ENCODE measurements at places on chromosomes 5 and 9. TPM values are rescaled to one million over a fixed set of nuclear protein-coding genes. Genes with fewer than 3 reads are reported as not detected.

DNA sequence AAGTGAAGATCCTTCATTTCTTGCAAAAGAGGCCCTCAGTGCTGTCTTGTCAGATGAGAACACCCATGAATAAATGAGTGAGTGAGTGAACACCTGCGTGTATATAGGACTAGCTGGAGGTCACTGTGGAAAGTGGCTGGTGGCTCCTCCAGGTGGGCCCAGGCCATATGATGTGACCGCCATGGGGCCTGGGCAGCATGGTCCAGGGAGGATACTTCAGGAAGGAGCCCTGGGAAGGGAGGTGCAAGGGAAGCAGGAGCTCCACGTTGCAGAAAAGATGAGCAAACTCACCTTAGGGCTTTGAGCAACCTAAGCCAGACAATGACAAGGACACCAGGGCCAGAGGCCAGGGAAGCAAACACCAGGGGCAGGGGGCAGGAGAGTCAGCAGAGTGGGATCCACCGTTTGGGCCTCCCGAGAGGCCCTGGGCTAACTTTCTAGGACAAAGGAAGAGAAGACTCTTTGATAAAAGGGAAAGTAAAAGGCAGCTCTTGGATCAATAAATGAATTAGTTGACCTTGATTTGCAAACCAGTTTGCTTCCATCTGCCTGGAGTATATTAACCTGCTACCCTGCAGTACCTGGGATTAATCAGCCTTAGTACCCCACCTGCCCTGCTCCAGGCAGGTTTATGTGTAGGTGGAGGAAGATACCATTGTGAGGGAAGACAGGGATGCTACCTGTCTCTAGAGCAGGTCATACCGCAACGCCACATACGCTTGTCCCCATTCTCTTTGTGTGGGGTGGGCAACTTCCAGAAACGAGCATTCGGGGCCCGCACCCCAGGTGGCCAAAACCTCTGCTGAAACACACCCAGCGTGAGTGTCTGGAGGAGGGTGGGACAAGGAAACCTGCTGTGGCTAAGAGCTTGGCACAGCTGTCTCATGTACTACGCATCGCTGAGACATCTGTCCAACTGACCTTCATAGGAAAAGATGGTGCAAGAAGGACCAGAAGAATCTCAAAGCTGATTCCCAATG lies 51.4 kb upstream of the OLFM1 start:
- no peak overlapping the region for H3K4me3 ChIP-seq
- H3K4me1 ChIP-seq, result no peaks in the 10 kb centered on the region
- no peak overlapping the region for H3K27ac ChIP-seq
- no peak for DNase-seq
- no peaks in the 10 kb centered on the region for H3K27me3 ChIP-seq

Gene MAST4
- total RNA-seq, result 47.8 TPM

DNA sequence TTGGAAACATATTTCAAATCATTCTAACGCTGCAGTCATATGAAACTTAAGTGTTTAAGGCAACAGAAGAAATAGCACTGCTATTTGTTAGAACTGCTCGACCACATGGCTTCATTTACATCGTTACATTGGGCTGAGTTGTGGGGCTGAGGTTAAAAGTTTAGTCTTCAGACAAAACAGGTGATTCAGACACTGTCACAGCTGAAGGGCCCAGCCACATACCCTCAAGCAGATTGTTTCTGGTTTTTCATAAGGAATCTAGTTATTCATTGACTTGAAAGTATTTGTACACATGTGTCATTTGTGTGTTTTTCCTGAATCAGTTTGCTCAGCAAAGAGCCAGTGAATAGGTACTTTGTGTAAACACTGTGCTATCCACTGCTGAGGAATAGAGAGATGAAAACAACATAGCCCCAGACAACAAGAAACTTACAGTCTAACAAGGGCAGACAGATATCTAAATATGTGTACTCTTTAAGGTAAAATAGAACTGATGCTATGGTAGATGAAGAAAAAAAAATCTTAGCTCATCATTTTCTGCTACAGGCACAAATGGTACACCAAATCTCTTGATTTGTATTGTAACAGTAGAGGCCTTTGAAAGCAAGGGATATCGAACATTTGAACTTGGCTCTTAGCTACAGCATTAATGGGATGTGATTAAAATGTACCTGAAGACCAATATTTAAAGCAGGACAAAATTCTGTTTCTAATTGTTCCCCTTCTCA lies 357.6 kb upstream of the RPS23 start:
- no peak overlapping the region for H3K4me3 ChIP-seq
- H3K4me1 ChIP-seq, result peaks cover 6% of the 10 kb centered on the region
- H3K27ac ChIP-seq, result no peak overlapping the region
- no peak for DNase-seq
- no peaks in the 10 kb centered on the region for H3K27me3 ChIP-seq

GRCh38 chr9:95750725-95751519 lies 124.6 kb upstream of the ERCC6L2 start:
- peaks cover 31% of the 10 kb centered on the region for H3K4me1 ChIP-seq
- H3K27me3 ChIP-seq, result no peaks in the 10 kb centered on the region
- H3K27ac ChIP-seq, result no peak overlapping the region
- H3K4me3 ChIP-seq, result no peak overlapping the region

GRCh38 chr5:38187532-38187931 lies 70.8 kb upstream of the EGFLAM start:
- no peaks in the 10 kb centered on the region for H3K36me3 ChIP-seq
- DNase-seq, result no peak
- H3K27ac ChIP-seq, result no peak overlapping the region
- no peaks in the 10 kb centered on the region for H3K27me3 ChIP-seq
- H3K4me1 ChIP-seq, result no peaks in the 10 kb centered on the region
